ENCODE measurements at places on chromosomes 5 and 9. TPM values are rescaled to one million over a fixed set of nuclear protein-coding genes. Genes with fewer than 3 reads are reported as not detected.

The SPAAR gene
- total RNA-seq: 0.21 TPM

The TRIM7 gene
- 84.9 TPM for total RNA-seq

The SNCAIP gene
- 0.09 TPM for total RNA-seq

The PCDHB12 gene
- 0.05 TPM for total RNA-seq

The PCDHB14 gene
- total RNA-seq: 0.65 TPM

The PAIP1 gene
- 67.9 TPM for total RNA-seq

The IDNK gene
- 11.5 TPM for total RNA-seq
